Testis (tissue), 5 donors: ENCODE measurements at places on chromosomes 2 and 18. TPM values are rescaled to one million over a fixed set of nuclear protein-coding genes. Genes with fewer than 3 reads are reported as not detected.

GRCh38 chr18:80050797-80051196, 16.6 kb downstream of the RBFA start:
- no peaks in the 10 kb centered on the region for H3K27me3 ChIP-seq
- H3K4me1 ChIP-seq = no peaks in the 10 kb centered on the region
- H3K27ac ChIP-seq = no peak overlapping the region
- no peak overlapping the region for H3K4me3 ChIP-seq
- H3K36me3 ChIP-seq = no peaks in the 10 kb centered on the region

SLC30A3 gene
- polyA plus RNA-seq = 111 TPM

RIOK3 gene
- polyA plus RNA-seq = 76.8 TPM

ALPI gene
- polyA plus RNA-seq = 0.16 TPM

TMSB10 gene
- polyA plus RNA-seq = 1,824 TPM

MAP2 gene
- polyA plus RNA-seq = 15.6 TPM

DNA sequence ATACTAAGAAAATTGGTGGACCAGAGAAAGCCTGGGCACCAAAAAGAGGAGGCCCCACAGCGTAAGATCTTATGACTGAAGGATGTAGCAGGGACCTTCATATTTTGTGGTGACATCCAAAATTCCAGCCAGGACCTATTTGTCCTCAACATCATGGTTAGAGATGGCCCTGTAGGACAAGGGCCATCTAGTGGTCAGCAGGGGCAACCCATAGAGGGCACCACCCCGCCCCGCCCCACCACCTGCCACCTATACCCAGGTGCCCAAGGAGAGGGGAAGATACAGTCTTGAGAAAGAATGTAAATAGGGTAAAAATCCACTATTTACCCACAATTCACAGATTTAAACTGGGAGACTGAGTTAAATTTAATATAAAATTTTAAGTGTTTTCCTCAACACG, 59.6 kb upstream of the TMEM163 start:
- no peaks in the 10 kb centered on the region for H3K36me3 ChIP-seq
- H3K27ac ChIP-seq = no peak overlapping the region
- no peaks in the 10 kb centered on the region for H3K27me3 ChIP-seq
- no peak overlapping the region for H3K4me3 ChIP-seq
- DNase-seq = peak; percentile 37
